Natural killer cell treated with Interleukin-12 subunit alpha and Interleukin-12 subunit beta and Interleukin-15 and Interleukin-18, amount 100 ng/mL, for 72 hours (primary cell): ENCODE measurements at places on chromosomes 16 and 17. TPM values are rescaled to one million over a fixed set of nuclear protein-coding genes. Genes with fewer than 3 reads are reported as not detected.

GRCh38 chr16:77584205-77584859 lies 138.0 kb upstream of the NUDT7 start:
- DNase-seq = no peak

- DNase-seq = no peak
These were observed 57.6 kb downstream of the BANP start for GRCh38 chr16:88008840-88009239.

GRCh38 chr16:83273504-83274173 lies 534.1 kb upstream of the HSBP1 start:
- no peak for DNase-seq

TNP2 gene
- total RNA-seq = not detected

- peak; percentile 85 for DNase-seq
These were observed 9.2 kb downstream of the KDM6B start for GRCh38 chr17:7843257-7843535.

ZG16 gene
- not detected for total RNA-seq

DNA sequence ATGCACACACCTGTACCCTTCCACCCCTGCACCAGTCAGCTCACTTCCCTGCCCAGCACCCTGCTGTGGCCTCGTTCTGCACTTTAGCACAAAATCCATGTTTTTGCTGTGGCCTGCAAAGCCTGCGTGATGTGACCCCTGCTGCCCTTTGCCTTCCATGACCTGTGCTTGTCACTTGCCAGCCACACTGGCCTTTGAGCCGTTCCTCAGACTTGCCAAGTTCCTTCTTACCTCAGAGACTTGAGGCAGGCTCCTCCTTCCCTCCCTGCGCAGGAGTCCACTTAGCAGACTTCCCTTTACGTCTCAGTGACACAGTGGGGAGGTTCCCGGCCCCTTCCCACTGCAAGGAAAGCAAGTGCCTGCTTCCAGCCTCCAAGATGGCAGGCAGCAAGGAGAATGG lies 134.7 kb downstream of the SNX29 start:
- no peak for DNase-seq

DNA sequence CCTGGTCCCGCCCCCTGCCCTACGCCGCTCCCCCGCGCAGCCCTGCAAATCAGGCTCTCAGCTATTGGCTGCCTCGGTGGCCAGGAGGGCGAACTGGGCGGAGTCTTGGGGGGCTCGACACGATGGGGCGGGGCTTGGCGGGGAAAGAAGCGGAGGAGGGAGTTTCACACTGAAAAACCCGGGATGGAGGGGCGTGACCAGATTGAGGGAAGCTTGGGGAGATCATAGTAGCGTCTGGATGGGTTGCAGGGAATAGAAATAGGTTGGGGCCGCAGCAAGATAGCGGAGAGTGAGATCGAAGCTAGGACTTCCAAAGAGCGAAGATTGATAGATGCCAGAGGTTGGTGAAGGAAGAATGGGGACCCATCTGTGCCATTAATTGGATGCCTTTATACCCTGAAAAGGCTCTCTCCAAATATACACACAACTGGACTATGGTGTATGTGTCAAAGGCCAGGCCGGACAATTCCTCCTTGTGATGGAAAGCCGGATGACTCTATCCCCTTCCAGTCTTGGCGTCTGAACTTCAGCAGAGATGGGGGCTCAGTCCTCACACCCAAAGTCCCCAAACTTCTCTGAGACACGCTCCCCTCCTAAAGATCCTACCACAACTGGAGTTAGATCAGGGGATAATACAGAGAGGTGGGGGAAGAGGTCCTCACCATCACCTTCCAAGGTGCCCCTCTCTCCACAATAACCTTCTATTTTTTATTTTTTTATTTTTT lies 376 bp upstream of the STAC2 start:
- DNase-seq = peak; percentile 71

KRTAP16-1 gene
- total RNA-seq = not detected

EVI2B gene
- total RNA-seq = 16.3 TPM

- no peak for DNase-seq
These were observed 6.7 kb downstream of the PIPOX start for GRCh38 chr17:29049541-29050145.

DNA sequence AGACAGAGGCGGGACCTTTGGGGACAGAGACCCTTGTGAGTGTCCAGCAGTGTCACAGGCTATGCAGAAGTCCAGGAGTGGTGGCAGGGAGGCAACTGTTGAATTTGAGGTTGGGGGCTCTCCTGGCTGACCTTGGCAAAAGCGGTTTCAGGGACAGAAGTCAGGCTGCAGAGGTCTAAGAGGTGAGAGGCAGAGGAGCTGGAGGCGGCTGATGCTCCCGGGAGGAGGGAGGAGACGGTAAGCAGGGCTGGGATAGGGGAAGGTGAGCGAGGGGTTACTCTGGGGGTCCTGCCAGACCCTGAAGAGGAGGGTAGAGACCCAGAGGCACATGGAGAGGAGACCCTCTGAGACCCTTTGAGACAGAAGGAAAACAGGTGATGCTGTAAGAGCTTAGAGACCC lies 5.2 kb downstream of the EPOP start:
- no peak for DNase-seq

GRCh38 chr16:48102083-48103008 lies 53.4 kb downstream of the ABCC12 start:
- no peak for DNase-seq

HS3ST3A1 gene
- 2.4 TPM for total RNA-seq

- no peak for DNase-seq
These were observed 5.7 kb downstream of the C16orf86 start for GRCh38 chr16:67672306-67672705.

RILP gene
- 1.2 TPM for total RNA-seq

- no peak for DNase-seq
These were observed 109.9 kb upstream of the ZFHX3 start for GRCh38 chr16:73157861-73158260.

FBXL16 gene
- total RNA-seq = 0.26 TPM

SMPD3 gene
- 0.26 TPM for total RNA-seq

GRCh38 chr16:68802190-68802589 lies 41.1 kb upstream of the TANGO6 start:
- DNase-seq = no peak

EFCAB5 gene
- total RNA-seq = 2.5 TPM

DNA sequence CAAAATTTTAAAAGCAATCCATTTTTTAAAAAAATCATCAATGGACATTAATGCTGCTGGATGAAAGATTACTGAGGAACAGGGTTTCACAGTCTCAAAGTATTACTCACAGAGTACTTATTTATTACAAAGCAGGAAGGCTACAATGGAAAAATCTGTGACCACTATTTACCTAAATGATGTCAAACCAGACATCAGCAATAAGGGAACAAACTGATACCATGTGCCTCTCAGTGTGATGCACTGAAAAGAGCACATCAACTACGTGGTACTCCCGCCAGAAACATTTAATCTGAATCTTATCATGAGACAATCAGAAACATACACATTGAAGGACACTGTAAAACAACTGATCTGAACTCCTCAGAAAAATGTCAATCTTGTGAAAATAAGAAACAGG lies 124.2 kb downstream of the PARN start:
- DNase-seq = no peak

DNA sequence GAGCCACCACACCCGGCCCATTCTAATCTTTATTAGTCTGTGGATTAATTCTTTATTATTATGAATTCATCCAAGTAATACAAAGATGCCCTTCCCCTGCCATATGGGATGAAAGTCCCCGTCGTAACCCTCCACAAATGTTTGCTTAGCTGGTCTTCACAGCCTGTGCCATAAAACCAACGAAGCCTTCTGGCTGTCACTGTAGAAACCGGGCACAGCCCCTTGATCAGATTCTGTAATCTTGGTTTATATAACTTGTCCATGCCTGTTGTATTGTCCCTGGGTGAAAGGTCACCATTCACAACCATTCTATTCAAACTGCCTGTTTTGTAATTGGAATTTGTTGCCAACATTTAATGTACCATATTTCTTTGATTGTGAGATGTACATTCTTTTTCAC lies 66.5 kb downstream of the ATP2C2 start:
- no peak for DNase-seq

CCL7 gene
- total RNA-seq = not detected

DNA sequence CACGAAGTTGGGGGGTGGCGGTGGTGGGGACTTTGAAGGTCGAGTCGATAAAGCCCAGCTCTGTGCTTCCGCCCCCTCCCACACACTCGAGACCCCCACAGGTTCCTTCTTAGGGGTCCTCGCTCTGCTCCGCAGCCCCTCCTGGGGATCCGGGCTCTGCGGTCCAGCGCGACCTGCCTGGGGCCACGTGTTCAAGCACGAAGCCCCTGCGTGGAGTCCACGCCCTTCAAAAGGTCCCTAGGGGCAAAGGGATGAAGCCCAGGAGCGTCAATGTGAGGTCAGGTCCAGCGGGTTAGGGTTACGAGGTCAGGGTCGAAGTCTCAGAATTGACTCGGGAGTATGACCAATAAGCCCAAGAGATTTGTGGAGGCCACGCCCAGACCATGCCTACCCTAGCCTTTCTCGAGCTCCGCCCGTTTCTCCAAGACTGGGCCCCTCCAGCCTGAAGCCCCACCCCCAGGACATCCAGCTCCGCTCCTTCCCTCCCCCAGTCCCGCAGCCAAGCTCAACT lies 786 bp upstream of the CACNA1G start:
- DNase-seq = no peak

PRKCB gene
- total RNA-seq = 273 TPM

- no peak for DNase-seq
These were observed 86.8 kb upstream of the SALL1 start for GRCh38 chr16:51237861-51238378.

- DNase-seq = no peak
These were observed 109.4 kb upstream of the PLCG2 start for GRCh38 chr16:81669473-81670350.
